RWPE2 (cell line): ENCODE measurements at places on chromosomes 5 and 9.

- DNase-seq: no peak
These were observed 477.2 kb downstream of the ICE1 start for GRCh38 chr5:5899716-5900115.

DNA sequence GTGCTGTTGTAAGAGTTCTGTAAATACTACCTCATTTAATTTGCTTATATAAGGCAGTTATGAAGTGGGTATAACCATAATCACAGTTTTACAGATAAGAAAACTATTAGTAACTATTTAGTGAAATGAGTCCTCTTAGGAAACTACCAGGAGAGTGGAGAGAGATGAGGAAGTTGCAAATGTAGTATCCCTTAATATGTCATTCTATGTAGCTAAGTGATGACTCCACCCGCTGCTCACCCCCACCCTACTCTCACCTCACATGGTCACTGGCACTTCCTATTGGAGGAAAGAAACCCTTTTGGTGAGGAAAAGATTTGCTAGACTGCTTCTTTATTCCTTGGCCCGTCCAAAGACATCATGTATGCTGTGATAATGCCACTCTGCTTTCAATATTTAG is 241.8 kb upstream of the SLC24A2 start:
- DNase-seq: no peak

GRCh38 chr9:124749781-124750180 is 21.3 kb downstream of the NR6A1 start:
- DNase-seq: no peak

DNA sequence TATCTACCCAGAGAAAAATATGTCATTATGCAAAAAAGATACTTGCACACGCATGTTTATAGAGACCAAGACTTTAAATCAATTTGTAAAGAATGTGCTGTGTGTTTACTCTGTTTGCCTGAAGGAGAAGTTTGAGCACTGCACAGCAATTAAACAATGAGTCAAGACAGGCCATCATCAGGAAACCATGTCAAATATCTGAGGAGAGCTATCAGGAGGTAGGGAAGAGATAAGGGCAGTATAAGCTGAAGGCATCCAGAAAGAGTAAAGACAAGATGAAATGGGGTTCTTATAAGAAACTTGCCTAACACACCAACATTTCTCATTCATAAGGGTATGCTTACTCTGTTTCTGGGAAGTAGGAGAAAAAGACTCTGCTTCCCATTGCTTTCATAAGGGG is 405.8 kb upstream of the PTGER4 start:
- no peak for DNase-seq

DNA sequence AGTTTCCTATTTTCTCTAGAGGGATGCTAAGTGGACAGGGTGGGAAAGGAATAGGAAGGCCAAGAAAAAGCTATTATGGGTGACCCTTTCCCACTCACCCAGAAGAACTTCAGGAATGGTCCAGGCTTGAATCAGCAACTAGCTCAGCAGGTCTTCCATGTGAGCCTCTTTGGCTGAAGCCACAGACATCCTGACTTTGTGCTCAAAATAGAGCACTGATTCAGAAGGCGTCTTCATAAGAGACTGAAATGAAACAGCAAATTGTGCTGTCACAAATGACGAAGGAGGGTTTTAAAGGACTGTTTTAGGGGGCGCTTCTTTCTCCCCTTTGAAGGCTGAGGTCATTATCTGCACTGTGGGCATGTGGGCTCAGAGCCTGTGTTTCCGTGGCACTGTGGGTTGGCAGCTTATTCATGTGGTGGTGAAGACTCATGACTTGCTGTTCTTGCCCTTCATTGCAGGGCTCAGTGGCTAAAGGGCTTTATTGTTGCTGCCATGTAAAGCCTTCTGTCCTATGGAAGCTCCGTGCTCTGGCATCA is 65.8 kb upstream of the NFIL3 start:
- no peak for DNase-seq

DNA sequence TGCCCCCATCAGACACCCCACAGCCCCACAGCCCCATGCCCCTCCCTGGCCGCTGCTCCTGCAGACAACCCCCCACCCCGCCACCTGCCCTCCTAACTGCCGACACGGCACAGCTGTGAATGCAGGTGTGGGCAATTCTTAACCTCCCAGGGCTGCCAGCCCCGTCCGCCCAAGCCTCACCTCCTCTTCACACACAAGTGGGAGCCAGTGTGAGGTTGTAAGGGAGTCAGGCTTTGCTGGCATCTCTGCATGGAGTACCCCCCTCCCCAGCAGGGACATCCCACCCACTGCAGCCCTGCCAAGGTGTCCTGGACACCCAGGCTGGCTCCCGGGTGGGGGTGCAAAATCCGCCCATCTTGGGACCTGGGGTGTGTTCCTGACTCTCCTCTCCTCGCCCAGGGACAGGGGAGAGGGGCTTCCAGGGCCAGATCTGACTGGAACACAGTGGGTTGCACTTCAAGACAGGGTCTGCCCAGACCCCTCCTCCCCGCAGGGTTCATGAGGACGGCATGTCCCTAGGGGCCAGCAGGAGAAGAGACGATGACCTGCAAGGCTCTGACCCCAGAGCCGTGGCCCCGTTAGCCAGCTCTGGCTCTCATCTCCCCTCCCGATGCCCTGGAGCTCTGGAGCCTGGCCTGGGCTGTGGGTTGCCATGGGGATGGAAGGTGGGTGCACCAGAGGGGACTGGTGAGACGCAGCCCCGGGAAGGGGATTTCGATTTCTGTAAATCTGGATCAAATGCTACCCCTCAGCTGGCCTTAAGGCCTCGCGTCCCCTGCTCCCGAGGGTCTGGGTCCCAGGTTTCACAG is 34.4 kb downstream of the SARDH start:
- peak; percentile 58 for DNase-seq
